ENCODE measurements at places on chromosomes 6 and 20.

DNA sequence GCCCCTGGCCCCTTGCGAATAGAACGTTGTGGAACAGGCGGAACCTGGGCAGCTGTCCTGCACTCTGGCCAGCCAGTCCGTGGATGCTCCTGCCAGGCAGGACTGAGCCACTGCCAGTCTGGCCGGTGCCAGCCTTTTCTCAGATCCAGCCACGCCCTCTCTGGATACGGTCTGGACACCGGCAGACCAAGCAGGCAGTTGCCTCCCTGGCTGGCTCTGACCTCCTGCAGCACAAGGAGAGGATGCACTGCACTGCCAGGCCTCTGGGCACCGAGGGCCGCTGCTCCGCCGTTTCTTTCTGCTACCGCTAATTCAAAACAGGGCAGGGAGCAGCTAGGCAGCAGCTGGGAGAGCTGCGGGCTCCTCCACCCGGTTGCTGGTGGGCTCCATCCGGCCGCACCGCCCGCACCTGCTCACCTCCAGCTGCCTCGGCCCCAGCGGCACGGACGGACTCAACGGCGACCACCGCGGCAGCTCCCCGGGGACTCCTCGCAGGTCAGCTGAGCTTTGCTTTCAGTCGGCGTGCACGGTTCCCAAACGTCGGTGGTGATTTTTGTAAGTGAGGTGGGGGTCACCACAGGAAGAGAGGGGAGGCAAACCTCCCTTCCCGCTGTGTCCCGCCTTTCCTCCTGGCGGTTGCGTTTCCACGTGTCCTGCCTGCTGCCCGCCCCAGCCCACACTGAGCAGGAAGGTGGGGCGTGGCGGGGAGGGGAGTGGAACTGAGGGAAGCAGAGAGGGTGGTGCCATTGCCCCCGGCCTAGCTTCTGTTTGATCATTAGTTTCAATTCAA is 30.3 kb upstream of the AFDN start:
- no peak for DNase-seq

DNA sequence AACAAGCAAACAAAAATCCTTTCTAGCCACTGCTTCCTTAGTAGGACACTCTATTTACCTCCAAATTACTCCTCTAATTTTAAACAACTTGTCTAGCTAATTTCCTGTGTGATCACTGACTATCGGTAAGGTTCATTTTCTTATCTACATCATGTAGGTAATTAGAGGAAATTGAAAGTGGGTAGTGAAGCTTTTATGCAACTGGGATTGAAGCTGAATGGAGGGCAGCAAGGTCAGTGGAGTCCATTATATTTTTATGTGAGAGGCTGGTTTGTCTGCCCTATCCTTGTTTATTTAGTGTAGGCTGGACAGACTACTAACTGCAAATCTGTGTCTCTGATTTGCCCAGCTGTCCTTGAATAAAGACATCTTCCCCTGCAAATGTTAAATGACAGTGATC is 88.5 kb upstream of the SIM1 start:
- no peak for DNase-seq

GRCh38 chr6:169777896-169778295 is 26.5 kb downstream of the ERMARD start:
- DNase-seq: no peak

- no peak for DNase-seq
Measured at GRCh38 chr20:3930265-3931206, 41.3 kb downstream of the PANK2 start.

GRCh38 chr6:147135211-147135681 is 69.0 kb upstream of the STXBP5 start:
- DNase-seq: no peak

DNA sequence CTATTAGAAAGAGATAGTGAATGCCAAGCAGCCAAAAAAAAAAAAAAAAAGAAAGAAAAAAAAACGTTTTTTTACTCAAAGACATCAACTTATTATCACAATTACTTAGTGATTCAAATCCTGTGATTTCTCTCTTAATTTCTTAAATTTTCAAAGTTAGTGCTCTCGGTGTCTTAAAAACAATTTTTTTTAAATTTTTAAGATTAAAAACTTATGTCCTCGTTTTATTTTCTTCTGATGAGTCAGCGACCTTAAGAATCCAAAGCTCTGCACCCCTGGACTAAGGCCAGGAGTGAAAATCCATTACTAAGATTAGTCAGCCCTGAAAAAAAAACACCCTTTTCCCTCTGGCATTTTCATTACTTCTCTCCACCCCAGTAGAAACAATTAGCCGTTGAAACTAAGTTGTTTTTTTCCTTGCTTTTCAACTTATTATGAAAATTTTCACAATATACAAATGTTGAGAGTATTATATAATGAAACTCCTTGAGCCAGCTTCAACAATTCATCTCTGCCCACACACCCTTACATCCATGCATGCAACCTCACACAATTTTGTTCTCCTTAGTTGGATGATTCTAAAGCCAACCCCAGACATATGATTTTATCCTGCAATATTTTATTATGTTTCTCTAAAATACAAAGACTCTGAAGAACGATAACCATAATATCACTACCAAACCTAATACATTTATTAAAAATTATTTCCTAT is 85.6 kb upstream of the CARMIL1 start:
- DNase-seq: no peak

- DNase-seq: no peak
Measured at GRCh38 chr6:119043265-119043664, 35.2 kb downstream of the FAM184A start.

DNA sequence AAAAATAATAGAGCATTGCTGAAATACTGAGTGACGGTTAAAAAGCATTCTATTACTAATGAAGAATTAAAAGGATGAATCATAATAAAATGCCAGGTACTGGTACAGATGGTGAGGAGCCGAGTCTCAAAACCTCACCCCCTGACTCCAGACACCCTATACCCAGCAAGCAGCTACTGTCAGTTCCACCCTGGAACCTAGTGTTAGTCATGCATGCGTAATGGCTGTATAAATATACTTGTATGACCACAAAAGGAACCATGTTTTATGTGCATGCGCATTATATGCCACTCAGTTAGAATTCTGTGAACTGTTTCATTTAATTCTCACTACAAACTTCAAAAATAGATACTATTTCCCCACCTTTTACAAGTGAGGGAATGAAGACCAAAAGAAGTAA is 568.7 kb upstream of the RNF217 start:
- no peak for DNase-seq

GRCh38 chr6:135291288-135292076 is 110.4 kb downstream of the MYB start:
- DNase-seq: no peak
